ENCODE measurements at places on chromosomes 12 and 14. TPM values are rescaled to one million over a fixed set of nuclear protein-coding genes. Genes with fewer than 3 reads are reported as not detected.

DNA sequence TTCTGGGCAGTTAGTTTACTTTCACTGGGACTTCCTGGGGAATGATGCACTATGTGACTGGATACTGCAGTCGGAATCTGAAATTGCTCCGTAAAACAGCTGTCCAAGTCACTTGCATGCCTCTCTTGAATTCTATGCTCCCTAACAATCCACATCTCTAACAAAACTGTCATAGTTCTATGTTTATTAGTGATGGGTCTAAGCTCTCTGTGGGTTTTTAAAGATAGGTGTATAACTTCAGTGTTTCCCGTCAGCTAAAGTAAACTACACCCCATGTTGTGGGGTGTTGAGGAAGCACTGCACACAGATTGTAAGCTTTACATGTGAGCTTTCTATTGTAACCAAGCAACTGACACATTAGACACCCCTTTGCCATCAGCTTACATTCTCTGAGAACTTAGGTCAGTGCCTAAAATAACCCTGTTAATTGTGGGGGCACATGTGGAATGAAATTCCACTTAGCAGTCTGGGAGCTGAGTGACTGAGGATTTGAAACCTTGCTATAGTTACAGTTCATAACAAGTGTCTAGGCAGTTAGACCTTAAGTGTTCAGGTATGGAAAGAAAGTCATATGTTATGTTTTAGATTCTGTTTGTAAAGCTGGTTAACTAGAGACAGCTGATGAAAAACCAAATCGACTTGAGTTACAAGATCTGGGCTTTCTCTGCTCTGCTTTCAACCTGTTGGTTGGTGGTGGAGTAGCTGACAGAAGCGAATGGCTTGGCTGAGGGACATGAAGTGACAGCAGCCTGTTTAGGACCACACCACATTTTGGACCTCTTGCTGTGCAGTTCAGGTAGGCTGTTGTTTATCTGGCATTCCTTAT is 165.7 kb downstream of the AKAP6 start:
- no peak for DNase-seq

DNA sequence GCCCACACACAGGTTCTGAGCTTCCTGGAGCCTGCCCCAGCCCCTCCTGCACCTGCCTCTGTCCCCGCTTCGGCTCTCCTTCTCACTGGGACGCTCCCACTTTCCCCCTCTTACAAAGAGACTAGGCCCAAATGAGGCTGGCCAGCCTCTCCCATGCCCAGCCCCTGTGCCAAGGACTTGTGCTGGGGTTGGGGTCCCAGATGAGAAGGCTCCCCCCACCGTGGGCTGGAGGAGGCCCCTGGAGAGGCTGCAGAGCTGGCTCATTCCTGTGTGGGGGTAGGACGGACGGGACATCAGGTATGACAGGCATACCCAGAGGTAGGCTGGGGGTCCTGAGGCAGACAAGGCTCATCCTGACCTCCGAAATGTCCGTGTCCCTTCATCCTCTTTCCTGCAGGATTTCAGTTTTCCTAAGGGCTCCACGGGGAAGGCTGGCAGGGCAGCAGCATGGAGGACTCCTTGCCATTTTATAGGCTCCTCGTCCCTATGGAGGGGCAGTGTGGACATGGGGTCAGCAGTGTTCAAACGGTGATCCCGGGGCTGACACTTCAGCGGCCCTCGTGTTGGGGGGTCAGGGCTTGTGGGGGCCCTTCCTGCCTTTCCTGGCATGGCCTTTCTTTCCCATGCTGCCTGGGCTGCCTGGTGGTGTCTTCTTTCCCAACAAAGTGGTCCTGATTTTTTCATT is 49.1 kb upstream of the MEG3 start:
- DNase-seq: no peak

- no peak for DNase-seq
Observed at GRCh38 chr12:52655720-52656124, 3.7 kb upstream of the KRT2 start.

DNA sequence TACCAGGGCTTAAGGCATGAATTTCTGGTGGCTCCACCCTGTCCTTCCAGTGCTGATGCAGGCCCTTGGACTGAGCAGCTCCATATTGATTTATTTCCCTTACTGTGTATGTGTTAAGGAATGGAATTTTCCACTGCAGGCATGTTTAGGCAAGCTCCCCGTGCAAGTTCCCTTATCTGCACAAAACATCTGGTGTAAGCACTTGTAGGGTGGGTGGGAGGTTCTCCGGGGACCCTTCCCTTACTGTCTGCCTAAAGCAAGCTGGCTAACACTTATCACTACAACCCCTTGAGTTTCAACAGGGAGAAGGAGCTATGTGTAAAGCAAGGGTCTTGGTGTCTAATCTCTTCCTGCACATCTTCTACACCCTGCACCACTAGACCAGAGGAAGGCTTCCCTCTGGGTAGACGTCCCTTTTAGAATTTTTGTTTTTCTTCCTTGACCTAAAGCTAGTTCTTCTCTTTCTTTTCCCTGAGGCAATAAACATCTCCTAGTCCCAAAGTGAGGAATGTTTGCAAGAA is 22.0 kb upstream of the DRAM1 start:
- DNase-seq: no peak

Gene PTPRR
- polyA plus RNA-seq: 0.50 TPM
